ENCODE measurements at places on chromosomes 4 and X.

- DNase-seq = no peak
Measured at GRCh38 chr4:95362906-95363558, 185.7 kb downstream of the UNC5C start.

GRCh38 chrX:118510111-118510510 is 14.5 kb downstream of the DOCK11 start:
- DNase-seq = peak; percentile 69

GRCh38 chr4:44668526-44668925 is 9.7 kb upstream of the GUF1 start:
- no peak for DNase-seq

GRCh38 chr4:46956451-46956850 is 36.9 kb downstream of the GABRA4 start:
- no peak for DNase-seq

- DNase-seq = no peak
Measured at GRCh38 chr4:108901291-108901690, 138.4 kb upstream of the ETNPPL start.

- DNase-seq = no peak
Measured at GRCh38 chrX:103839404-103839803, 7.3 kb upstream of the RAB9B start.

DNA sequence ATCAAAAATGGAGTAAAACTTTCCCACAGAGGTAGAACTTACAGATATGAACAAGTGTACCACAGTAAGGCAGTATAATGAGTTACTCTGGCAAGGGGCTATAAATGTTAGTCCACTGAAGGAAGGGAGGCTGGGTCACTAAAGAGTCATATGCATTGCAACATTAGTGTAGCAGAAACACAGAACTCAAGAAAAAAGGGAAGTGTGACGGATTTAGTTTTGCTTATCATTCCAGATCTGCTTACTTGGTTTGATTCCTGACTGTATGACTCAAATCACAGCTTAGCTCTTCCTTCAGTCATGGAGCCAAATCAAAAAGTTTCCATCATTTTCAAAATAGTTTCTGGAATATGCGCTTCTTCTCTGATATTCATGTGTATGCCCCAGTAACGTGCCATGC is 148.7 kb downstream of the FSTL5 start:
- DNase-seq = no peak

DNA sequence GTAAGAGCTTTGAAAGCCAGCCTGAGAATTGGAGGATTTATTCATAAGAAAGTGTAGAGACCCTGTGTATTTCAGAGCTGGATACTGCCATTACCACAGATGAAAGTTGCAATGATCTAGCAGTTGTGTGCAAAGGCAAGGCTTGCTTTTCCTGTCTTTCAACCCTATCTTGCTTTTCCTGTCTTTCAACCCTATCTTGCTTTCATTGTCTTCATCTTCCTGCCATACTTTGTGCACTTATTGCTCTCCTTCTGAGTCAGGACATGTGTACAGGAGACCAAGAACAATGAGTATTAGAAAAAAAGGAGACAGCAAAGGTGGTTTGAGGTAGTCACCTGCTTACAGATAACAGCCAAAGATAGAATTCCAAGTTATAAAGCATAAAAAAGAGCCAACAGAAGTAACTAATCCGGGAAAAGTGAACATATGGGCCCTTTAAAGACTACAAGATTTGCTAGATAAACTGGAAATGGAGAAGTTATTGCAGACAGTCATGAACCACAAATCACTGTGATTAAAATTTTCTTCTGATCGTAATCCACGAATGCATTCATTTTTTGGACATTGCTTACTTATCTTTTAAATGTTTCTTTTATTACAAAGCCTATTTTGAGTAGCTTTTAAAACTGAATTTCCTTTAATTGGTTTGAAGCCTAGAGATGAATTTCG is 17.2 kb downstream of the C1QTNF7 start:
- no peak for DNase-seq

- no peak for DNase-seq
Measured at GRCh38 chrX:37883196-37883595, 35.8 kb upstream of the DYNLT3 start.

- DNase-seq = no peak
Measured at GRCh38 chrX:43718081-43718480, 62.0 kb downstream of the MAOA start.

- DNase-seq = no peak
Measured at GRCh38 chrX:79506001-79506400, 138.9 kb upstream of the ITM2A start.

GRCh38 chrX:49203536-49203935 is 3.5 kb upstream of the SYP start:
- no peak for DNase-seq

DNA sequence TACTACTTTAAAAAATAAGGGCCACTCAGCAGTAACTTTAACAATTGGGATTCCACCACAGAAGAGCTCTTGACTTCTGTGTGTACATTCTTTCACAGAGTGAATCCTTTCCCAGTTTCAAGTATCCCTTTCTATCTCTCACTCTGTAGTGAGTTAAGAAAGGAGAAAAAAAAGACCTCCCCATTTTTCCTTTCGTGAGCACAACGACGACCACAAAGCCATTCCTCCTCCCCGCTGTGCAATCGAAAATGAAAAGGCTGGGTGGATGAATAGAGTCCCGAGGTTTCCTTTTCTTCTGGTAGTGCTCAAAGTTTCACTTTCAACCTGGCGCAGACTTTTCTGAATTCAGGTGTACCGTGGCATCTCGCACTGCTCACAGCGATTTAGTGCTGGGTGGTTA is 58.0 kb downstream of the TAB3 start:
- no peak for DNase-seq

- no peak for DNase-seq
Measured at GRCh38 chrX:96763608-96764007, 79.0 kb downstream of the DIAPH2 start.

DNA sequence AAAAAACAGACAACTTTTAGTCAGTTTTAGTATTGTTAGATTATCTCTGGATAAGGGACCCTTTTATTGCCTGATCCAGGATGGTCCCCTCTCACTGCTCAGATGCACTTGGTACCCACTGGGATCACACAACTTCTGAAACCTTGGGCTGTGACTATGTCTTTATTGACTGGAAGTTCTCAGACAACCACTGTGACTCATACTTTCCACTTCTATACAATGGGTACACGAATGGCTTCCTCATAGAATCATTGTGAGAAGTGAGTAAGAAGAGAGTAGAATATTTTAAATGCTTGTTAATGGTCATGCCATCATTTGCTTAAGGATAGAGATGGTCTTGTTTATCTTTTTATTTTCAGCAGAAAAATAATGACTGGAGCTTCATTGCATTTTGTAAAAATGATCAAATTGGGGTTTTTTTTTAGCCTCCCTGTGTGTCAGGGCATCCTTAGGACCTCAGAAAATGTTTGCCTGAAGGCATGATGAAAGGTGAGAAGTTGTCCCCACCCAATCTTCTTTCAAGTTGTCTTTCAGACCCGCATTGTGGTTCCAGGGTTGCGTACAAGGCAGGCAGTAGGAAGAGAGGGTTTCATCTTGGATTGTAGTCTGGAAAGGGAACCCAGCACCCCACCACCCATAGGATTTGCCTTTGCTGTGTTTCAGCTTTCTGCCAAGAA is 115.1 kb downstream of the CPEB2 start:
- no peak for DNase-seq

GRCh38 chr4:39834269-39834668 is 136.3 kb downstream of the UBE2K start:
- DNase-seq = no peak

GRCh38 chr4:11149612-11150259 is 279.0 kb downstream of the HS3ST1 start:
- DNase-seq = no peak

DNA sequence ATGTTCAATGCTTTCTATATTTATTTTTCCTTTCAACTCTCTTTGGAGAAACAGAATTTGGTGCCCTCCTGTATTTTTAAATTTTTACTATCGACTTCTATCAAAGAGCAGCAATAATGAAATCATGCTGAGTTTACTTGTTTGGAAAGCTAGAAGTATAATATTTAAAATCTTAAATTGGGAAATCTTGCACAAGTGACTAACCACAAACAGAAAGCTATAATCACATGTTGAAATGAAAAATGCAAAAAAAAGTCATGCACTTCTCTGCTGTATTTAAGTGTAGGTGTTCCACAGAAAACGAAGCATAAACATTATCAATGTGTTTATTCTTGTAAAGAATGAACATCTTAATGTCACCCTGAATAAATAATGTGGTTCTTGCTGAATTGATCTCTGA is 306.1 kb downstream of the PCDH18 start:
- no peak for DNase-seq

GRCh38 chr4:112451831-112452230 is 64.1 kb downstream of the NEUROG2 start:
- no peak for DNase-seq

DNA sequence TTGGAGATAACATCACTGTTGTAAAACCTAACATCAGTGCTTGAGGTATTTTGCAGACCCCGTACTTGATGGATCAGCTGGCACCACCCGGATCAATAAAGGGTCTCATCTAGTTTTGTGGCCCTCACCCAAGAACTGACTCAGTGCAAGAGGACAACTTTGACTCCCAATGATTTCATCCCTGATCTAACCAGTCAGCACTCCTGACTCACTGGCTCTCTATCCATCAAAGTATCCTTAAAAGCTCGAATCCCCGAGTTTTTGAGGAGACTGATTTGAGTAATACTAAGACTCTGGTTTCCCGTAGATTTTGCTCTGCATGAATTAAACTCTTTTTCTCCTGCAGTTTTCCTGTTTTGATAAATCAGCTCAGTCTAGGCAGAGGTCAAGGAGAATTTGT is 2498.1 kb downstream of the PCDH7 start:
- DNase-seq = no peak

DNA sequence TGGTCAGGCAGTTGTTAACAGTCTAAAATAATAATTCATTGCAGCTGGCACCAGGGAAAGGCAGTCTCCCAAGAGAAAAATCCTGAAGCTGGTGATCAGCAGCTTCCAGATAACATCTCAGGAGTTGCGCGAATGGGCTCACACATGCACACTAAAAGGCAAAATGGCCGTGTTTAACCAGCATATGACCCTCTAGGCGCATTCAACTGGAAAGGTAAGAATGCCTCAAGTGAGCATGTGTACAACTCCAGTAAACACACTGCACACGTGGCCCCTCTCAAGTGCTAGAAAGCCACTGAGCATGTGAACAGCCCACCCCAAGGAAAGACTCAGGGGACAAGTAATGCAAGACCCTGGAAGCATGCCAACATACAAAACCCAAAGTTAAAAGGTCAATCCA is 33.1 kb downstream of the STPG2 start:
- no peak for DNase-seq

DNA sequence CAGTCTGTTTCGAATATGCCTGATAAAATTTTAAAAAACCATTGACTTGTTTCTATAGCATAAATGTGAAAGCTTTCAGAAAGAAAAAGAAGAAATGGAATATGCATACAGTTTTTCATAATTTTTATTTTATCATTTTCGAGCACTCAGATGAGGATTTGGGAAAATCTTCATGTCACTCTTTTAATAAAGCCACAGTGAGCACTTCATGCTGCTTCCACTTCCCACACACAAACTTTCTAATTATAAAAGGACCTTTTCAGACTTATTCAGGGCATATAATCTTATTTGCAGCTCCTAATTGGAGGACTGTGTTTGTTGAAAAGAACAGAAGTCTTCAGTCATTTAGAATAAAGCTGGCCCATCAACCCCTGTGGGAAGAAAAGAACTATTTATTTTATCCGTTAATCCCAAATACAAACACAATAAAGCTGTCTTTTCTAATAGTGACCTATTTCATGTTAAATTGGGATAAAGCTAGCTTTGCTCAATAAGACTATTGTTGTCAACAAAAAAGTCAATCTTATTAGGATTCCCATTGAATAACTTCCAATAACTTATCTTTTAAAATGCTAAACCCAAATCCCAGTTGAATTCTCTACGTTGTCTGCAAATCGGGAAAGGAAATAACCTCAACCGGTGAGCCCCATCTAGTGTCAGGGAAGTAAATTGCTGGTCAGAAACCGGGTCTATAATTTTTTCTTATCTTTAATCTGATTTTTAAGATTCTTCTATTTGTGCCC is 211.5 kb downstream of the PDGFRA start:
- no peak for DNase-seq

DNA sequence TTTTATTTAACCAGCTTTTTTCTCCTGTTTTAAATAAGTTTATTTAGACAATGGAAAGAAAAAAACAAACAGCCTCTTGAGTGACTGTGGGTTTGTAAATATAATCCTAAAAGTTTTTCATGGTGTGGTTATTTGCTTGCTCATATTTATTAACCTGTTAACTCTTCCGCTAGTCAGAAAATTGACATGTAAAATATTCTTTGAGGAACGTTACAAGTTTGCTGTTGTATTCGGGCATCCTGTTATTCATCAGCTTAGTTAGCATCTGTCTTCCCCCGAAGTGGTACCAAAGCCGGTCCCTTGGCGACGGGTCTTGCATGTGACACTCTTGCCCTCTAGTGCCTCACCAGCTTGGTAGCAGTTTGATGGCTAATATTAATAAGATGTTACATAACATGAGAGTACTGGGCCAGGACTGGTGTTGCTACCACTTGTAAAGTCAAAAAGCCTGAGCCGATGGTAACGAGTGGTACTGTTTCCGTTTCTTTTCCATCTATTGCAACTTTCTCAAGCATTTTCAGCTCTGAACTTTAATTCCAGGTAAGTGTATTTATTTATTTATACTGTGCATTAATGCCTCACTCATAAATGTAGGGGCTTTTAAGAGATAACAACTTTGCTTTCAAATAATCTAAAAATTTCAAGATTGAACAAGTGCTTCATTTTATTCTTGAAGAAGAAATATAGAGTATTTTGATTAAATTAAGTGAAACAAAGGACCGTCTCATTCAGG is at the start of gene NDST3:
NDST3 (plus strand) TSS at position 434 of the 733 bp plus-strand sequence. CDS start 19,425 bp downstream, outside the sequence.
- peak; percentile 60 for DNase-seq

DNA sequence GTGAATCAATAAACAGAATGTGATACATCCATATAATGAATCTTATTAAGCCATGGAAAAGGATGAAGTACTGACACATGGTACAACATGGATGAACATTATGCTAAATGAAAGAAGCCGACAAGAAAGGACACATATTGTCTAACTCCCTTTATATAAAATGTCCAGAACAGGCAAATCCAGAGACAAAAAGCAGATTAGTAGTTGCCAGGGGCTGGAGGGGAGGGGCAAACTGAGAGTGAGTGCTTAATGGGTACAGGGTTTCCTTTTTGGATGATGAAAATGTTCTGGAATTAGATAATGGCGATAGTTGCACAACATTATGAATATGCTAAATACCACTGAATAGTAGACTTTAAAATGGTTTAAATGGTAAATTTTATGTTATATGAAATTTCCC is 17.4 kb downstream of the ADGRG4 start:
- DNase-seq = no peak

- DNase-seq = no peak
Measured at GRCh38 chr4:84336964-84337705, 162.0 kb downstream of the NKX6-1 start.

- DNase-seq = no peak
Measured at GRCh38 chrX:10108288-10108687, 48.5 kb upstream of the CLCN4 start.
